Sigmoid colon (tissue), 7 donors: ENCODE measurements at places on chromosomes 6 and 20. TPM values are rescaled to one million over a fixed set of nuclear protein-coding genes. Genes with fewer than 3 reads are reported as not detected.

The MCCD1 gene
- total RNA-seq, result not detected

The LBP gene
- not detected for total RNA-seq

The TREML2 gene
- not detected for total RNA-seq

The TRIM15 gene
- total RNA-seq, result not detected

The MLIP gene
- 1.3 TPM for total RNA-seq

The NFATC2 gene
- 16.9 TPM for total RNA-seq
